ENCODE measurements at places on chromosomes 5 and 9. TPM values are rescaled to one million over a fixed set of nuclear protein-coding genes. Genes with fewer than 3 reads are reported as not detected.

KLF4 gene
- 19.9 TPM for total RNA-seq

- H3K36me3 ChIP-seq = no peaks in the 10 kb centered on the region
- H3K27me3 ChIP-seq = no peaks in the 10 kb centered on the region
- DNase-seq = no peak
- H3K4me1 ChIP-seq = no peaks in the 10 kb centered on the region
- H3K27ac ChIP-seq = no peak overlapping the region
Observed at GRCh38 chr9:5582835-5583195, 46.1 kb upstream of the RIC1 start.

- no peaks in the 10 kb centered on the region for H3K27me3 ChIP-seq
- no peak for DNase-seq
- no peak overlapping the region for H3K4me3 ChIP-seq
- H3K36me3 ChIP-seq = no peaks in the 10 kb centered on the region
- peaks cover 25% of the 10 kb centered on the region for H3K4me1 ChIP-seq
Observed at GRCh38 chr5:72245951-72246532, 74.0 kb downstream of the MRPS27 start.

DNA sequence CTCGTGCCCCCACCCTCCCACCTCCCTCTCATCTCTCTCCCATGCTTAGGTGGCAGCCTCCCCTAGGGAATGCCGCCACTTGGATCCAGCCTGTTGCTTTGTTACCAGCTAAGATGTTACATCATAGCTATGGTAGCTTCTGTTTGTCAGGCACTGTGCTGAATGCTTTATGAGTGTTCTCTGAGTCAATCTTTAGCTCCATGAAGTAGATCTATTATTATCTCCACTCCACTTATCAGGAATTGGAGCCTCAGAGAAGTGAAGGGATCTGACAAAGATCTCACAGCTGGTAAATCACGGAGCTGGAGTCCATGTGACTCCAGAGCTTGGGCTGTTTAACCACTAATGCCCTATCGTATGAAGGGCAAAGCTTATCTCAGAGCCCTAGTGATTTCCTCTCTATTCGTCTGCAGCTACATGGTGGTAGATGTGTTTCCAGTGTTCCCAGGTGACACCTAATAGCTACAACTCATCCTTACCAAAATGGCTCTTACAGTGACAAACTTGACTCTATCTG lies 54.1 kb downstream of the GARNL3 start:
- no peak for DNase-seq
- no peaks in the 10 kb centered on the region for H3K27me3 ChIP-seq
- H3K4me1 ChIP-seq = peaks cover 9% of the 10 kb centered on the region
- no peak overlapping the region for H3K27ac ChIP-seq
